T-helper 17 cell (primary cell): ENCODE measurements at places on chromosomes 12 and 14.

DNA sequence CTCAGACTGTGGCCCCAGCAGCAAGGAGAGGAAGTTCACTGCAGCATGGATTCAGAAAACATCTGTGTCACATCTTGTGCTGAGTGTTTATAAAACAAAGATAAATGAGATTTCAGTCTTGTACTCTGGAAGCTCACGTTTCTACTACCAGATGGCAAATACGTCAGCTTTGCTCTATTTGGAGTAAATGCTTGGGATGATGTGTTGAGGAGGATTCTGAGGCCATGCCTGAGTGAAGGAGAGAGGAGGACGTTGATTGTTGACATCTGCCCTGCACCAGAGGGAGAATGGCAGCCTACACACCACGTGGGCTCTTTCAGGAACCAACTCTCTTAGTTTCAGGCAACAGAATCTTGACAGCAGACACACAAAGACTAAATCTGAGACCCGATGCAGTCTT lies 188.9 kb downstream of the TMEM132C start:
- DNase-seq: no peak

GRCh38 chr14:48876806-48877340 lies 709.3 kb downstream of the RPS29 start:
- DNase-seq: no peak

DNA sequence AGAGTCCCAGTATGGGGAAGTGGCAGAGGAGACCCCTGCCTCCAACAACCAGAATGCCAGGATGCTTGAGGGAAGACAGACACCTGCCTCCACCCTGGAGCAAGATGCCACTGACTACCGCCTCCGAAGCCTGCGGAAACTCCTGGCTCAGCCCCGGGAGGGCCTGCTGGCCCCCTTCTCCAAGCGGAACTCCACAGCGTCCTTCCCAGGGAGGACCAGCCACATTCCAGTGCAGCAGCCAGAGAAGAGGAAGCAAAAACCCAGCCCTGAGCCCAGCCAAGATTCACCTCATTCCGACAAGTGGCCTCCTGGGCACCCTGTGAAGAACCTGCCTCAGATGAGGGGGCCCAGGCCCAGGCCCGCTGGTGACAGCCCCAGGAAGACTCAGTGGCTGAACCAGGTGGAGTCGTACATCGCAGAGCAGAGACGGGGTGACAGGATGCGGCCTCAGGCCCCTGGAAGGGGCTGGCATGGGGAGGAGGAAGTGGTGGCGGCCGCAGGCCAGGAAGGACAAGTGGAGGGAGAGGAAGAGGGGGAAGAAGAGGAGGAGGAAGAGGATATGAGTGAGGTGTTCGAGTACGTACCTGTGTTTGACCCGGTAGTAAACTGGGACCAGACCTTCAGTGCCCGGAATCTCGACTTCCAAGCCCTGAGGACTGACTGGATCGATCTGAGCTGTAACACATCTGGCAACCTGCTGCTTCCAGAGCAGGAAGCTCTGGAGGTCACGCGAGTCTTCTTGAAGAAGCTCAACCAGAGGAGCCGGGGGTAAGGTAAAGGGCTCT lies 93.7 kb downstream of the B4GALNT3 start:
- DNase-seq: no peak

DNA sequence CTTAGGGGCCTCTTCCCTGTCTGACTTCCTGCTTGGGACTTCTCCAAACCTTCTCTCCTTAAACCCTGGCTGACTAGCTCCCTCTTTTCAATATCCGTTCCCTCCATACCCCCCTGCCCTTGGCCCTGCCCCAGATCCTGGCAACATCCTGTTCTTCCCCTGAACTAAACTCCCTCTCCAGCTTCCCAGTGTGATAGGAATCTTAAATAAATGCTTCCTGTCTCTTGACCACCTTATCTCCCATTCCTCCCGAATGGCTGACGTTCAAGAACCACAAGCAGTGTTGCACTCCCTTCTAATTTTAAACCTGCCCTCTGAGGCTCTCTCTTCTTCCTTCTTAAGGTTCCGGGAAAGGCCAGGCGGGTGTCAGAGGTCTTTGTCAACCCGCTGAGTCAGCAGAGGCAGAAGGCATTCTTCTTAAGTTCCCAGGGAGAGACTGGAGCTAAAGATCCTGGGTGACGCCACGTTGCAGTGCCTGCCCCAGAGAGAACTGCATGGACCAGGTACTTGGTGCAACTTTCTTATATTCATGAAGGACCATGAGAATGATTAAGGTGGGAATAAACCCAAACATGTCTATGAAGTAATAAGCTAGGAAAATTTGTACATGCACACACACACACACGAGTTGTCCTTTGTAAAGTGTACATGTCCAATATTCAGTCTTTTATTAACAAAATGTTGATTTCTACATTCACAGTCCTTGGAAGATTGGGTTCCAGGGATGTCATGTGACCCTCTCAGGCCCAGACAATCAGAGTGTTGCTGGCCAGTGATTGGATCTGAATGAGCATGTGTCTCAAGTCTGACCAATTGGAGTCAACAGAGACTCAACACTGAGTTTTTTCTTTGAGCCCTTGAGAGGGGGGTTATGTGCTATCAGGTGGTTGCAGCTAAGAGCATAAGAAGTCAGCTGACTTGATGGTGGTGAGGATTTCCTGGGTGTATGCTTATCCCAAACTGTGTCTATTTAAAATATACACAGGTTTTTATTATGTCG lies 420.2 kb upstream of the TBX3 start:
- no peak for DNase-seq
